ENCODE measurements at places on chromosomes 11 and 22. TPM values are rescaled to one million over a fixed set of nuclear protein-coding genes. Genes with fewer than 3 reads are reported as not detected.

DNA sequence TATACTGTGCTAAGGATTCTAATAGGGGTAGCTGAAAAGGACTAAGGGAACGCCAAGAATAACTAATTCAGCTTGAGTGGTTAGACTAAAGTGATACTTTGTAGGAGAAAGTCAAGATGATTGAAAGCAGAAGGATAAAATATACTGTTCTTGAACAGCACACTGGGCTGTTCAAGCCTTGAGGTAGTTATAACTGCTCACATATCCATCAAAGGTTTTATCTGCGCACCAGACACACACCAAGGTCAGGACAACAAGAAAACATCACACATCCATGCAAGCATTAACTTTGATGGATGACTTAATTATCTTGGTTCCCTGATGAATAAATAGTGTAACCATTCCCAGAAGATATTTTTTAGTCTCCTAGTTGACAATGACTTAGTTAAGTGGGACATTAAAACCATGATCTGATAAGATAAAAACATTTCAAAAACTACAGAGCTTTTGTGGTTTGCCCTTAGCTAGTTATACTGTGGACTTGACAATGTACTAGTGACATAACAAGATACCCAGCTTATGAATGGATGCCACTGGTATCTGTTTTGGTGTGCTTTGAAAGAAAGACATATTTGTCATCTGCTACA lies 728.9 kb downstream of the JRKL start:
- no peak for DNase-seq

- DNase-seq = no peak
Measured at GRCh38 chr11:60985991-60986915, 14.8 kb downstream of the CD6 start.

Gene OLFML1
- 40.7 TPM for total RNA-seq

DNA sequence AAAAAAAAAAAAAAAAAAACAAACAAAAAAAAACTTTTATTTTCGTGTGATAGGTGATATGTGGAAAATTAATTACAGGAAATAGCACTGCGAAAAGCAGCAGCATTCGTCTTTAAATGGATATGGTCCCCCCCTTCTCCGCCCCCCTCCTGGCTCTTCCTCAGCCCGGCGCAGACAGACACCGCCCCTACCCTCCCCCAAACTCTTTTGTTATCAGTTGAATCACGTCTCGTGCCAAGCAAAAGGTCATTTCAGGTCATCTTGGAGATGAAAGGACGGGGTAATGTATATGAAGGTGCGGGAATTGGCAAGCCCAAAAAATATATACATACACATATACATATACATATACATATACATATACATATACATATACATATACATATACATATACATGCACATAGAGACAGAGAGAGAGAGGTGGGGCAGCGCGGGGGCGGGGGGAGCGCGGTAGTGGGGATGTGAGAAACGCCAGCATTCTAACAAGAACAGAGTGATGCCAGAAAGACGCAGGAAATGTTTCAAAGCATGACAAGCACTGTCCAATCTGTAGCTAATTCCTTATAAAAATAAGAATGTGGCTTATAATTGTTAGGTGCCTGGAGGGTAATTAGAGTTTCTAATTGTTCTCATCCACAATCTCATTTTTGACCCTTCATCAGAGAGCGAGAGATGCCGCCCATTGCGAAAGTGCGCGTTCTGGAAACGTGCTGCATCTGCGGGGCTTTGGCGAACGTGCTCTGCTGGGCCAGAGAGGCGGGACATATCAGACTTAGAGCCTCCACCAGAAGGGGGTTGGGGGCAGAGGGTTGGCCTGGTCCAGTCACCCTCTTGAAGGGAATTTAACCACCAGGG lies 214.5 kb upstream of the UBASH3B start:
- DNase-seq = no peak

DNA sequence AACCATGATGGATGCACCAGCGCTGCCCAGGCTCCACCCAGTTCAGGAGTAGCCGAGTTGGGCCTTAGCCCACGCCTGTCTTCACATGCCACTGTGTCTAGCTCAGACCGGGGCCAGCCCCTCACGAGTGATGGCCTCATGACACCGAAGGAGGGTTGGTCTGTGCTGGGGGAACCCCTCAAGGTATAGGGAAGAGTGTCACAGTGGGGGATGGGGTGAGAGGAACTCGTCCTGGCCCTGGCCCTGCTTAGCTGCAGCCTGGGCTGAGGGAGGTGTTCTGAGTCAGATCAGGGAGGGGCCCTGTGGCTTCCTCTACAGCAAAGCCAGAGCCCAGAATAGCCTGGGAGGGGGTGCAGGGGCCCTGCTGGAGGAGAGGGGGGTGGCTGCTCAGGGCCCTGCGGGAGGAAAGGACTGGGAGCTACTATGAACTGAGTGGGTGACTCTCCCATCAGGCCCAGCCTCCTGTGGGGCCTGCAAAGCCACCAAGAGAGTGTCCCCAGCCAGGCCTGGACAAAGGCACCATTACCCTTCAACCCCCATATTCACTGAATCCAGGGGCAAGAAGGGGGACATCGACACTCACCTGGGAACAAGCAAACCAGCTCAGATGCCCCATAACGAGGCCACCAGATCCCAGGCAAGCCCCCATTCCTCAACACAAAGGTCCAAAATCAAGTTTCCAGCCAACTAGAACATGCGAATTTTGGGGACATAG lies 41.2 kb downstream of the IGLL5 start:
- DNase-seq = no peak

DNA sequence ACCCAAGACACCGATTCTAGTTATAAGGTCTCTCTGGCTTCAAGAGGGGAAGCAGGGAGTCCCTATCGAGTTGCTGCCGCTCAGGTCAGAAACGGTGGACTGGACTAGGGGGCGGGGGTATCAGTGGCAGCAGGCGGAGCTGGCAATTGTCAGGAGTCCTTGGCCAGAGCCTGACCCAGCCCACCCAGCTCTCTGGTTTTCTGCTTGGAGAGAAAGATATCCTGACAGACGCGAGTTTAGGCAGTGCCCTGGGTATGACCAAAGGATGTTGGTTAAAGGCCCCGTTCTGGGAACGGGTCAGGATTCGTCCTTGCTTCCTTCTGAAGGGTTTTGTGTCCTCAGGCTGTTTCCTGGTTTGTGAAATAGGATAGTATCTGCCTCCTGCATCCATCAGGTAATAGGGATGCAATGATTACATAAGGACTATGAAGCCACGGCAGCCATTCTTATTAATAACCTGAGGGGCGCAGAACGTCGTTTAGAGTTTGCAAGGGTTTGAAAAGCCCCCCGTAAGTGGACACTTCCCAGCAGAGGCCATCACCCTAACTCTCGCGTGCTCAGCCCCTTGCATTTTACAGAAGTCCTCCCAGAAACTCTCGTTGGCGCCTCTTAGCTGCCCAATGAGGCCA lies 700 bp upstream of the DEPDC5 start:
- no peak for DNase-seq
